ENCODE measurements at places on chromosomes 7 and 10.

DNA sequence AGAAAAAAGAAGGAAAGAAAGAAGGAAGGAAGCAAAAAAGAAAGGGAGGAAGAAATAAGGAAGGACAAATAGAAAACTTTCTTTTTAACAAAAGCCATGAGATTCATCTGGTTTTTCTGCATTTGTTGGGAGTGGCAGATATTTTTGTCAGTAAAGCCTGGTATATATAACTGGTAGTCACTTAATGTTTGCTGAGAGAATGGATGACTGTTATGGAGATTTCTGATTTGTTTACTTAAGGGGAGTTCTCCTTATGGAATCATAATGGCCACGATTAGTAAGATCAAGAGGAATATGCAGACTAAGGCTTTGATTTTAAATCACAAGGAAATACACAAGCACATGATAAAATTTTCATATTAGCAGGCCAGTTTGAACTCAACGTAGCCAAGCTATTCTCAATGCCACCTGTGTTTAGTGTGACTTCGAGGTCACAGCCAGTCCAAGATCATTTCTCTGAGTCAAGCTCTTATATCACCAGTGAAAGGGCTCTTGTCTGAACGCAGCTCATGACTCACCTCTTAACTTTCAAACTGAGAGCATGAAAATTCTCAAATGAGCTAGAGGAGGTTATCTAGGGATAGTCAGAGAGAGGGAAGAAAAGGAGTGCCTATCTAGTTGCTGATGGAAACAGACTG lies 445.1 kb upstream of the ZMIZ1 start:
- no peaks in the 10 kb centered on the region for H3K27me3 ChIP-seq
- H3K4me1 ChIP-seq, result peaks cover 27% of the 10 kb centered on the region
- no peak overlapping the region for H3K4me3 ChIP-seq
- H3K36me3 ChIP-seq, result no peaks in the 10 kb centered on the region
- no peak overlapping the region for H3K27ac ChIP-seq

DNA sequence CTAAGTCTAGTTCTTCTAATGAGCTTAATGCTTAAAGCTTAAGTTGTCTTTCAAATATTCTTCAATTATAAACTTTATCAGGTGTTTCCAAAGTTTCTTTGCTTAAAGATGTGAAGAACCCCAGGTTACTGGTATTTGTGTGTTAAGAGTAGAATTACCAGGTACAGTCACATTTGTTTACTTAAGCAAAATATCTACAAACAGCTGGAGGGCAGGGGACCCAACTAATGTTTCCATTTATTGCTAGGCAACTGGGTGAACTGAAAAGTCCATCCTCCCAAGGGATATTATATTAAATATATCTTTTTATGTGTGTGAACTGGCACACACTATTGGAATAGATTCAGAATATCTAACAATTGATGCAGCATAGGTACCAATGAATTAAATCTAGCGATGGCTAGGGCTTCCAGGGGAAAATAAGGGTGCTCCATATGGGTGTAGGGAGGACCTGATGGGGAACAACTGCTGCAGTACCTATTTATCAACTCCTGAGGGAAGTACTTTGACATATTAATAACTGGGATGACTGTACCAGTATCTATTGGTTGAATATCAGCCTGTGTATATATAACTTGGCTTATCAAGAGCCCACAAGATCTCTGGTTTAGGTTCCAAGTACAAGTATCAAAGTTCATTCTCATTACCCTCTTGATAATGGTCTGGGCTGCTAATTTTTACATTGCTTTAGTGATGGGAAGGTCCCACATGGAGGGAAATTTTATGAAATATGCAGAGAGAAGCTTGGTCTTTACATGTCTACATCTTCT lies 10.3 kb upstream of the AGR3 start:
- H3K4me3 ChIP-seq, result no peak overlapping the region
- H3K27ac ChIP-seq, result no peak overlapping the region
- no peaks in the 10 kb centered on the region for H3K4me1 ChIP-seq

GRCh38 chr7:27155816-27156507 lies 513 bp downstream of the HOXA7 start:
- H3K36me3 ChIP-seq, result no peaks in the 10 kb centered on the region
- H3K27ac ChIP-seq, result no peak overlapping the region
- peaks cover 33% of the 10 kb centered on the region for H3K4me1 ChIP-seq
- H3K27me3 ChIP-seq, result no peaks in the 10 kb centered on the region

GRCh38 chr10:93505075-93505474 lies 8.7 kb downstream of the CEP55 start:
- no peak for DNase-seq
- peaks cover 93% of the 10 kb centered on the region for H3K36me3 ChIP-seq
- no peak overlapping the region for H3K27ac ChIP-seq
- no peaks in the 10 kb centered on the region for H3K4me1 ChIP-seq

DNA sequence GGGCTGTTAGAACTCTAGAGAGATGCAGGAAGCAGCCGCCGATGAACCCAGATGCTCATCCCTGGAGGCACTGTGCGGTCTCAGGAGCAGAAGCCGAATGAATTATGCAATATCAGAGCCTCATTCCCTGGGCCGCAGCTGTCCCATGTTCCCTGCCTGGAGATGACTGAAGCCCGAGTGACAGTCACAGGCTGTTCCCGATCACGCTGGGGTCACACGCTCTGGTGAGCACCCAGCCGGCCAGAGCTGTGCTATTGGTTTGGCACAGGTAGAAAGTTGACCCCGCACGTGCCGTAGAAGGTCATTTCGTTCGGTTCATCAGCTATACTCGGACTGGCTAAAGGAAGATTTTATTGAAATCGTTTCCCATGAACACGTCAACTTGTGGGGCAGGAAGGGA lies 140.5 kb upstream of the SH2B2 start:
- no peak overlapping the region for H3K4me3 ChIP-seq
- H3K27me3 ChIP-seq, result no peaks in the 10 kb centered on the region
- no peaks in the 10 kb centered on the region for H3K36me3 ChIP-seq
- H3K4me1 ChIP-seq, result no peaks in the 10 kb centered on the region
- no peak overlapping the region for H3K27ac ChIP-seq
